ENCODE measurements at places on chromosomes 4 and X.

GRCh38 chrX:9566150-9566621 is 101.3 kb downstream of the TBL1X start:
- DNase-seq = peak; percentile 2

GRCh38 chr4:184268584-184269160 is 51.0 kb upstream of the ENPP6 start:
- no peak for DNase-seq

GRCh38 chr4:80409809-80410208 is 74.3 kb downstream of the CFAP299 start:
- no peak for DNase-seq

DNA sequence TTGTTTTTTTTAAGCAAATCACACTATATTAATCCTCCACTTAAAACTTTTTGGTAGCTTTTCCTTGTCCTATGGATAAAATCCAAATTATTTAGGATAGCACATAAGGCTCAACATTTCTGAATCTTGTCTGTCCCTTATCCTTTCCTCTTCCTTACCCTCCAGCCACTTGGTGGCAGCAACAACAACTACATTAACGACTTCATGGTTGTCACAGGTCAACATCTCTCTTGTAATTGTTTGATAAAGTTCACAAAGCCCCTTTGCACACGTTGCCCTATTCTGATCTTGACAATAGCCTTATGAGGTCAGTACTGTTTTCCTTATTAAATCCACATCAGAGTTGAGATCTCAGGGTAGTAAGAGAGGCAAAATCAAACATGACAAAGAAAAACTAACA is 269.0 kb upstream of the PABPC4L start:
- DNase-seq = peak; percentile 1

- no peak for DNase-seq
Observed at GRCh38 chrX:154471839-154472684, 7.0 kb downstream of the LAGE3 start.

DNA sequence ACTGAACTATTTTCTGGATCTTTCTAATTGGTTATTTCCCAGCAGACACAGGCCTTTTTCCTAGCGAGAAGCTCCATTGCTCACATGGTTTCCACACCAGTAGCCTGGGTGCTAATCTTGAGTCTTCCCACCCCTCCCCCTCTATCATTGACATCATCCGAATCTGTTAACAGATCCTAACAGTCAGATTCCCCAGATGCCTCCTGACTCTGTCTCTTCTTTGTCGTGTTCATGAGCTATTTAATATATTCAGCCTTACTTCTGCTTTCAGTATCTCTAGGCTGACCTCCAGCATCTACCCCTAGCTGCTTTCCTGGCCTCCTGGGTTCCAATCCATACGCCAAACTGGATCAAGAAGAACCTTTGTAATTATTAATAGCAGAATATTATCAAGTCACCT is 85.0 kb downstream of the CLNK start:
- no peak for DNase-seq

- DNase-seq = no peak
Observed at GRCh38 chr4:10730590-10730989, 46.0 kb upstream of the CLNK start.

DNA sequence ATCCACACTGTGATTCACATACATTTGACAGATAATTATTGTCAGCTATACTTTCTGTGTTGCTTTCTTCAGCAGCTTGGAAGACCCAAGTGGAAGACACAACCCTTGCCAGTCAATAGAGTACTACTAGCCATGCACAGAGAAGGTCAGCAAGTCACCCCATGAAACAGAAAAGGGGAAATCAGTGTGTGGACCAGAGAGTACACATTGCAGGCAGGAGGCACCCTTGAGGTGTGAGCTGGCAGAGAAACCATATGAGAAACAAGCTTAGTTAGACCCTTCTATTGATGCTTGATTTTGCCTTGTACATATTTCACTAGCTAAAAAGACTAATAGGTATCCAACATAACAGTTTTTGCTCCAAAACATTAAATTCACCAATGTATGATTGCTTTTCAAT is 99.5 kb downstream of the NLGN4X start:
- DNase-seq = no peak

DNA sequence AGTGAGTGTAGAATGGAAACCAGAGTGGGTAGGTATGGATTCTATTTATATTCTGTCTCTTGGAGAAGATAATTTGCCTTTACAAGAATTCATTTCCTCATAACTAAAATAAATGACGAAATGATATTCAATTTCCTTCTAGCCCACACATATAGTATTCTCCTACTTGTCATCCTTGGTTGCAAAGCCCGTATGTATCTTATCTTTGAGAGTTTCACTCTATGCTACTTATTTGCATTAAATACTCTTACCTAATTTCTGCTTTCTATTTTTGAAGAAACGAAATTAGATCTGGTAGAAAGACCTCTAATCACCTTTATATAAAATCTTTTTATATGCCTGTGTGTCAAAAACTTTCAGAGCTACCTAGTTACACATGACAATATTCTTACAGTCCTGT is 457.7 kb downstream of the NKX6-1 start:
- no peak for DNase-seq

DNA sequence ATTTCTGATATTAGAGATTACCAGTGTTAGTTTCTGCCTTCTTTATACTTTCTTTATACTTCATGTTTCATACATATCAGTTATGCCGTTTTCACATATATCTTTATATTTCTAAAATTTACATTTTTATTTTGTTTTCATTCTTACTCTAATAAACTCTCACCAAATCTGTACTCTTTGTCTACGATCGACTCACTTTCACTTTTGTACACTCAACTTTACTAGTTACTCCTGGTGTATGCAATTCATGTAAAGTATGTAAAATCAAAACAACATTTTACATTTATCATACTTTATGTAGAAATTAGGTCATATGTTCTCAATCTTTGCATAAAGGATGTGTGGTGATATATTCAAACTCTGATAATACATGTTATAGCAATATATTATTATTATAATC is 59.9 kb downstream of the UGT2A3 start:
- no peak for DNase-seq

GRCh38 chr4:148216321-148216720 is 225.9 kb downstream of the NR3C2 start:
- no peak for DNase-seq

GRCh38 chrX:24956828-24957227 is 58.9 kb downstream of the ARX start:
- no peak for DNase-seq

- DNase-seq = no peak
Observed at GRCh38 chr4:152885185-152885584, 50.9 kb upstream of the FHDC1 start.

DNA sequence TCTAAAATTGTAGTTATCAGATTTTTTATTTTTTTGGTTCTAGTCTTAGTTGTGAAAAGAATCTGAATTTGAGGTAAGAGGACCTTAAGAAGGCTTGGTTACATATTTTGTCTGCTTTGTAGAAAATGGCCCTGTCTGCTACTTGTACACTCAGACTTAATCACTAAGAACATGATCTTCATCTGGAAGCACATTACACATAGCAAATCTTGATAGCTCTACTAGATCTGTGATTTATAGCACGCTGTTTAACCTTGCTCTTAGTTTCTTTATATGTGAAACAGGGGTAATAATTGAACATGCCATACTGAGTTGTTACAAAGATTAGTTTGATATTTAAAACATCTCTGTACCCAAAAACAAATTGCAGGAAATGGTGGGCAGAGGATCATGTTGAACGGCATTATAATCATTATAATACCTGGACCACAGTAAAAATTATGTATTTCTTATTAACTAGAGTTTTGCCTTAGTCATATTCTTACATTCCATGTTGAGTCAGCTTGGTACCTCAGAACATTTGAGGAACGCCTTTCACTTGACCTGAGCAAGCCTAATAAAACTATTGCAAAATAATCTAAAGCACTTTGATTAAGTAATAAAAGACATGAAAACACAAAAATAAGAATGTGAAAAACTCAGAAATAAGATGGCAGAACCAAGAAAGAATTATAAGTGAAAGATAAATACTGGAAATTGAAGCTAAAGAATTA is 738.0 kb upstream of the AADAT start:
- DNase-seq = no peak

DNA sequence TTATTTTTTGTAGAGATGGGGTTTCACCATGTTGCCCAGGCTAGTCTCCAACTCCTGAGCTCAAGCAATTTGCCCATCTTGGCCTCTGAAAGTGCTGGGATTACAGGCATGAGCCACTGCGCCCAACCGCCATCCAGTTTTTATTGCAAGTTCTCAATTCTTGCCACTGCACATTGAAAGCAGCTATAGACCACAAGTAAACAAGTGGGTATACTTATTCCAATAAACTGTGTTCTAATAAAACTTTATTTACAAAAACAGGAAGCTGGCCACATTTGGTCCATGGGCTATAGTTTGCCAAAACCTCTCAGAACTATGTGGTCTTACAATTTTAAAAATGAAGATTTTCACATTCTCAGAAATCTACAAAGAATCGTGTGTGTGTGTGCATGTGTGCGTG is 313.6 kb upstream of the RASGEF1B start:
- DNase-seq = no peak

- DNase-seq = no peak
Observed at GRCh38 chrX:10447564-10448214, 172.7 kb downstream of the MID1 start.

- no peak for DNase-seq
Observed at GRCh38 chr4:80268081-80268823, 1.8 kb downstream of the FGF5 start.

GRCh38 chr4:169662206-169662605 is 41.8 kb downstream of the CLCN3 start:
- DNase-seq = peak; percentile 8

DNA sequence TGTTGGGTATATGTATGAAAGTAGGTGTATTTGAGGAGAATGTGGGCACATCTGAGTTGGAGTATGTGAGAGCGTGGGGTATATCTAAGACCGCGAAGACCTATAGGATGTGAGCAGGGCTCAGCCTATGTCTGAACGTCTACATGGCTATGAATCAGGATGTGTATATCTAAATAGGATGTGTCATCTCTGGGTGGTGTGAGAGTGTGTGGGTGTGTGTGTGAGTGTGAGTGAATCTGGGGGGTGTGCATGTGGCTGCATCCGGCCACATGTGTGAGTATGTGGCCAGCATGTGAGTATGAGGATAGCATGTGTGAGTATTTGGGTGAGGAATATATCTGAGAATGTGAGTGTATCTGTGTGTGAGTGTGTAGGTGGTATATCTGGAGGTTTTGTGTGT is 7.7 kb downstream of the GPR173 start:
- no peak for DNase-seq

DNA sequence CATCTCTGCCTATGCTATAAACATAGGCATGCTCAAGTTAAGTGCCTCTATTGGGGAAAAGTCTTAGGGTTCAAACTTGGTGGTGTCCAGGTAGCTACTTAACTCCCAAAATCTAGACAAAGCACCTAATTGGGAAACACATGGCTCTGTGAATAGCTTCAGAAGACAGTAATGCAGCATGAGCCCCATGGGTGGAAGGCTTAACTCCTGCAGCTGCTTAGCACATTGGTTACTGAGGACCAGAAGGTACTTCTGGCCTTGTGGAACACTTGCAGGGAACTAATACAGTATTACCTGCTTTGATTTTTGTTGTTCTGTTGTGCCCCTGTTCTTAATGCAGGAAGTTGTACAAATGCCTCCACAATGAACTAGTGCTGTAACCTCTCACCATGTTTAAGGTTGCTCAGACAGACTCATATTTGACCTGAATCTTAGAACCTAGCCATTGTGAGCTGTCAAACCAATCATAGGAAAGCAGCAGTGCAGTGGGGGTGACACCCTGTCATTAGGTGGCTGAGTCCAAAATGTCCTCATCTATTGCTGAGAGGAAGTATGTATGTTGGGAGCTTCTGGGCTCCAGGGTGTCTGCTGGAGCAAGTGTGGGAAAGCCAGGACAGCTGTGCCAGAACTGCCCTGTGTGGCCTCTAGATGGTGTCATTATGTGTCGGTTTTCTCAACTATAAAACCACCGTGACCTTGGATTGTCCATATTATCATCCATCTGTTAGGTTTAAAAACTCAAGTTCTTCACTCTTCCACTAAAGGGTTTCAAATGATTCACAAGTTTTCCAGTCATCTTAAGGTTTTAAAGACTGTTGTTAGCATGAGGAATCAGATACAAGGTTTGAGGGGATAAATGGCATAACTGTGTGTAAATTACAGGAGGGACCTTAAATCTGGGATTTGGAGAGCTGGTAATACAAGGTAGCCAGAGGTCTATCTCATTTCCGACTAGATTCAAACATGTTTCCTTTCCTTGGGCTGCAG is 69.9 kb upstream of the WDR1 start:
- DNase-seq = no peak

DNA sequence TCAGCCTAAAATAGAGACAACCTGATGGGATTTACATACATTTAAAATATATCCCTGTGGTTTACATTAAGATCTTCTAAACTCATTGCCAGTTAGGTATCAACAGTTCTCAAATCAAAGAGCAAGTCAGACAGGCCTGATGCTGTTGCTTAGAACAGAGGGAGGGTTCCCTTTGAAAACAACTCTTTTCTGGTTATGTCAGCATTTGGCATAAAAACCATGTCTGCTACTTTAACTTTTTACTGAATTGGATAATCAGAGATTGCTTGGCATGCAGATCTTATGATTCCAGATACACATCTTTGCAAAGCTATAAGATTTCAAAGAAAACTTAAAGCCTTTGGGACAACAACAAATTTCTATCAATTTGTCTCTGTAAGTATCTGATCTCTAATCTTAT is 140.8 kb downstream of the CPE start:
- DNase-seq = no peak

- DNase-seq = no peak
Observed at GRCh38 chrX:151488677-151489076, 74.8 kb upstream of the PASD1 start.

- no peak for DNase-seq
Observed at GRCh38 chrX:25344161-25344936, 328.6 kb upstream of the ARX start.

- no peak for DNase-seq
Observed at GRCh38 chr4:123776267-123776666, 379.7 kb downstream of the SPRY1 start.

GRCh38 chrX:103681443-103681842 is 5.1 kb downstream of the MORF4L2 start:
- no peak for DNase-seq

GRCh38 chr4:5900844-5901243 is 8.0 kb upstream of the CRMP1 start:
- DNase-seq = no peak

DNA sequence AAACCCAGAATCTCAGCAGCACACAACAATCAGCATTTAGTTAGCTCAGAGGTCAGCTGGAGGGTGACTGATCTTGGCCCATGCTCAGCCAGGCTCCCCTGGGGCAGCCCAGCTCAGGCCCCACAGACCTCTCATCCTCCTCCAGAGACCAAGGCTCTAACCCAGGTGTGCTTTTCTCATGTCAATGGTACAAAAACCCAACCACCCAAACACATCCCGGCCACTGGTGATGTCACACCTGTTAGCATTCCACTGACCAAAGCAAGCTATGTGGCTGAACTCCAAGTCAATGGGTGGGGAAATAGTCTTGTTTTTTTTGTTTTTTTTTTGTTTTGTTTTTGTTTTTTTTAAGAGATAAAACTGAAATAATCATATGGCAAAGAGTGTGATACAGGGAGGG is 77.5 kb downstream of the CYTL1 start:
- no peak for DNase-seq

GRCh38 chrX:39819921-39820849 is 277.6 kb downstream of the BCOR start:
- no peak for DNase-seq

GRCh38 chrX:9656277-9656676 is 109.4 kb downstream of the GPR143 start:
- no peak for DNase-seq

Measured in SW 1271 (cell line).